ENCODE measurements at places on chromosomes 3 and 15.

DNA sequence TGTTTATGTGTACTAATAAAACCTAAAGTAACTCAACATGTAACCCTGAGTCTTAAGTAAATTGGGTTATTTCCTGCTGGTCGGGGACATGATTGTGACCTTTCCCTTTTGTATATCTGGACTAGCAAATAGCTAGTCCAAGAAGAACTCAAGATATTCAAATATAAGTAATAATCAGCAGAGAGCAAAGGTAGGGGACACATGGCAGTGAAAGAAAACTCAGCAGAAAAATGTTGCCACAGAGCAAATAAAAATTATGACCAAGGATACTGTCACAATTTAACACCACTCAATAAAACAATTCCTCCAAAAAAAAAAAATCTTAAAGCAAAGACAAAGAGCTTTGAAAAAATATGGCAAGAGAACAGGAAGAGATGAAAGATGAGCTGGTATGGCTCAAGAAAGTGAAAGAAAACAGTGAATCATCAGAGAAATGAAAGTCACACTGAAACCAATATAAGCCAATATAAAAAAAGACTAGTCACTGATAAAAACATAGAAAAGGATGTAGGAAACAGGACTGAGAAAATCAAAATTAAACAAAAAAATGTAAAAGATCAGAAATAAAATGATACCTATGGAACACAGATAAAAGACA lies 43.4 kb downstream of the HLTF start:
- no peak for DNase-seq

DNA sequence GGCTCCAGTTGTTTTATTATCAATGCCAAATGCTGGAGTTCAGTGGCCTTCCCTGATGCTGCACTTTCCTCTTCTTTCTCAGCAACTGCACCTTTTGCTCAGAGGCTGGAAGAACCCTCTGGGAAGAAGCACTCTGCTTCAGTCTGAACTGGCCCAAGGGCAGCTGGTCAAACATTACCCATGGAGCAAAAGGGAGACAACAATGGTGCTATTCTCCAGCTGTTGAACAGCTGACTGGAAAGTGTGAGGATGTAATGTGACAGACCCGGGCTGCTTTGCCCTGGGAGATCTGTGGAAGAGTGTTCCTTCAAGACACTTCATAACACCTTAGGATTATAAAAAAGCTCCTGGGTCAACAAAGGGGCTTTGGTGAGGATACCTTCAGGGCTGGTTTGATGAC lies 84.9 kb downstream of the EPHB1 start:
- peak; percentile 37 for DNase-seq

GRCh38 chr3:94064243-94064860 lies 1.5 kb downstream of the NSUN3 start:
- no peak for DNase-seq

- no peak for DNase-seq
Measured at GRCh38 chr15:93219859-93220420, 130.9 kb upstream of the RGMA start.

DNA sequence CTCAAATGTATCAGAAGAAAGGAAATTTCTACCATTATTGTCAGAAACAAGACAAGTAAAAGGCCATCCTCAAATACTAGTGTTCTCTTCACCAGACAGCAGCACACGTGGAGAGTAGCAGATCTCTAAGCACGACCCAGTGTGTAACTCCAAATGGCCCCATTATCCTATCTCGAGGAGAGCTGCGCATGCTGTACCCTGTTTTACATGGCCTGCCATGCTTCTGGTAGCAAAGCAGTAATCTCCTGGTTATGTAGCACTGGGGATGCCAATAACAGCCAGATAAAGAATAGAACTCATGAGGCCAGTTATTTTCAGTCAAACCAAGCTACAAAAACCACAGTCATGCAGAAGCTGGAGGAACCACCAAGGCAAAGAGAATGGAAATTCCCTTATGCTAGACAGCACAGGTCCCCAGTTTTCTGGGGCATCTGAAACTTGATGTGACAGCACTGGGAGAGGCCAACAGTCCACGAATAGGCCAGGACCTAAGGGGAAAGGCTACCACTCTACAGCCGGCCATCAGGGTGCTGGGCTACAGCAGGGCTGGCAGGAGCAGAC lies 73.0 kb downstream of the LIPC start:
- no peak for DNase-seq

DNA sequence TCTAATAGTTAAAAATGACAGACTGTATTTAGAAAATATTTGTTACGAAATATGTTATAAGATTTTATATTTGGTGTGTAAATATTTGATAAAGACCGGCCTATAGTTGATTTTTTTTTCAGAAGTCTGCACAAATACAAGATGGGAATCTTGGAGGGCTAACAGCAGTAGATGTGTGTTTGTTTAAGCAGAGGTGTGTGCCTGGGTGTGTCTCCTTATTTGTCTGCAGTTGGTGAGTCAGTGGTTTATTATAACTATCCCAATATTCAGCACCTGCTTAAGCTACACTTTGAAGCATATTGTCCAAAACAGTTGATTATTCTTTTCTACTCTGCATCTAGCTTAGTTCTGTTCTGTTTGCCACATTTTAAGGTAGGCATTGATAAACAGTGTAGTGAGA lies 12.4 kb downstream of the GLCE start:
- no peak for DNase-seq

DNA sequence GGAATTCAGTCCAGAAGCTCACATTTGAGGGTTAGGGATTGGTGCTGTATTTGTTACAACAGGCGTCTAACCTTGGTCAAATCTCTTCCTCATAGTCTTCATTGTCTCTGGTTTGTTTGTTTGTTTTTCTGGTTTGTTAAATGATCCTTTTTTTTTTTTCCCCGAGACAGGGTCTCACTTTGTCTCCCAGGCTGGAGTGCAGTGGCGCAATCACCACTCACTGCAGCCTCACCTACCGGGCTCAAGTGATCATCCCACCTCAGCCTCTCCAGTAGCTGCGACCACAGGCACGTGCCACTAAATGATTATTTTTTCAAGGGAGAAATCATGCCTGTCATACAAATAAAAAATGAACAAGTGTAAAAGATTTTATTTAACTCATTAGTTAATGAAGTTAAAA lies 14.3 kb upstream of the ADPGK start:
- no peak for DNase-seq

- no peak for DNase-seq
Measured at GRCh38 chr15:71043373-71043772, 71.9 kb upstream of the THSD4 start.

- DNase-seq: no peak
Measured at GRCh38 chr3:37987315-37987697, 3.3 kb upstream of the VILL start.

- no peak for DNase-seq
Measured at GRCh38 chr3:117226932-117227331, 517.4 kb downstream of the TUSC7 start.

GRCh38 chr3:57923101-57923500 lies 85.1 kb upstream of the FLNB start:
- DNase-seq: no peak

GRCh38 chr15:79430901-79431635 lies 1.1 kb upstream of the MINAR1 start:
- no peak for DNase-seq

- peak; percentile 18 for DNase-seq
Measured at GRCh38 chr3:134937256-134938028, 142.4 kb downstream of the EPHB1 start.

- no peak for DNase-seq
Measured at GRCh38 chr15:76173317-76173834, 113.6 kb downstream of the TMEM266 start.

DNA sequence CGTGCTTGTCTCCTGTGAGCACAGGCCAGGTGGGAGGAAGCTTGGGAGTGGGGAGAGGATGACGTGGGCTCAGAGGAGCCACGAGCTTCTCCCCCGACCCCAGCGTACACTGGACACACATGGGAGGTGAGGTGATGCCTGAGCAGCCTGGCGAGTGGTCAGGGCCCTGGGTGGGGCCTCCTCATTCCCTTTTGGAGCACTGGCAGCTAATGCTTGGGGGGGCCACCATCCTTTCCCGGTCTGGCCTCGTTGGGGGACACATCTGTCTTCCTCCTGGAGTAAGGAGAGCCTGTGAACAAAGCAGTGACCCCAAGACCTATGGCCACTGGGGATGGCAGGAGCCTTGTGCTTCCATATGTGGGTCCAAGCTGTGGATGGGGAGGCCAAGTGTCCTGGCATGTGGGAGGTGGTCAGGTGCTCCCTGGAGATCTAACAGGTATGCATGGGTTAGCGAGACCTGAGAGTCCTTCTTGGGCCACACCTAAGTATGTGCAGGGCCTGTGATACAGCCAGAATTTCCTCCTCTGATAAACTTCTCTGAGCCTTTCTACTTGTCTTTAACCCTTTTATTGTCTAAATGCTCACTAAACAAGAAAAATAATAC lies 9.5 kb downstream of the KLF13 start:
- no peak for DNase-seq

DNA sequence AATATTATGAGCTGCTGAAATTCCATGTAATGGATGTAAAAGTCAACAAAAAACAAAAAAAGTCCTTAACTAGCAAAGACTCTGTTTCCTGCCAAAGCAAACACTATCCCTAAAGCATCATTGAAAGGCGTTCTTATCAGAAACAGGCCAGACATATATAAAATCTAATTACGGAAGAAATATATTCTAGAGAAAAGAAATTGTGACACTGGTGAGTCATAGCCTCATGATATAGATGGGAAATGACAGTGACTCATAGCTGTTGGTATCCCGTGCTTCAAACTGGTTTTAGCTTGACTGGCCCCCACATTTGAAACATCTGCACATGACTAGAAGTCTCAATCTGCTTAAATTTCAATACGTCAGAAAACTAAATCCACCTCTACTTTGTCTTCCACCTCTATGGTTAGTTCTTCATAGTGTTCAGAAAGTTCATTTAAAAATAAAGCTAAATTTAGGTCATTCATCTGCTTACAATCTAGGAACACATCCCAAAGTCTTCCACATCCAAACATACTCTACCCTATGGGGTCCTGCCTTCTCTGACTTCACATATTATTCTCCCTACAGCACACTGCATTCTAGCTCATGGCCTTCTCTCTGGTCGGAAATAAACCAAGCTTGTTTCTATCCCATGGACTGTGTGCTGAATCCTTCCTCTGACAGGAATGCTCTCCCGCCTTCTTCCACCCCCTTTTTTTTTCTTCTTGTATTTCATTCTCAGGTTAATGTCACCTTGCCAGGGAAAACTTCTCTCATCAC lies 456.3 kb upstream of the ARRDC4 start:
- DNase-seq: no peak

- DNase-seq: no peak
Measured at GRCh38 chr15:74370471-74370870, 3.0 kb upstream of the CYP11A1 start.

- no peak for DNase-seq
Measured at GRCh38 chr3:112629425-112629824, 11.5 kb downstream of the CCDC80 start.

GRCh38 chr3:73669260-73669659 lies 44.5 kb upstream of the PDZRN3 start:
- DNase-seq: no peak
